Cortex of kidney (tissue), 1 donor: ENCODE measurements at places on chromosomes 11 and 22.

- no peak for DNase-seq
Measured at GRCh38 chr11:69887841-69888427, 68.7 kb upstream of the FGF3 start.

- DNase-seq = no peak
Measured at GRCh38 chr11:113105592-113105991, 144.4 kb downstream of the NCAM1 start.

- DNase-seq = no peak
Measured at GRCh38 chr11:113885897-113886296, 10.5 kb upstream of the USP28 start.

DNA sequence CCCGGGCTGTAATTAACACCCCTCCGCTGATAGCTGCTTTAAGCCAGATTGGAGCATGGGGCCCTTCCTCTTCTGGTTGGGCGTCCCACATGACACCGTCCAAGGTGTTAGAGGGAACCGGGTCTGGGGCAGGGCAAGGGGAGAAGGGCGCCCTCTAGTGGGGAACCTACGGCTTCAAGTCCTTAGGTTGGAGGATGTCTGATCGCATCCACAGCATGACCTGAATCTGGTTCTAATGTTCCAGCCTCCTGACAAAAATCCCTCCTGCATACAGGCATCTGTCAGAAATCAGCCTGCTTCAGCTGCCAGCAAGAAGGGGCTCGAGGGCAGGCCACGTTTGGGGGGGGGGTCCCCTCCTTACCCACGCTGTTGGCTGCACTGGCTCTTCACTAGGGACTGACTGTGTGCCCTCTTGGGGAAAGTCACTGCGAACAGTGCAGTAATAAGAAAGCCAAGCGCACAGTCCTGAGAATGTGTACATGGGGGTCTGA lies 94.2 kb upstream of the TBCEL start:
- no peak for DNase-seq

GRCh38 chr22:35590634-35591295 lies 26.4 kb downstream of the MB start:
- no peak for DNase-seq

DNA sequence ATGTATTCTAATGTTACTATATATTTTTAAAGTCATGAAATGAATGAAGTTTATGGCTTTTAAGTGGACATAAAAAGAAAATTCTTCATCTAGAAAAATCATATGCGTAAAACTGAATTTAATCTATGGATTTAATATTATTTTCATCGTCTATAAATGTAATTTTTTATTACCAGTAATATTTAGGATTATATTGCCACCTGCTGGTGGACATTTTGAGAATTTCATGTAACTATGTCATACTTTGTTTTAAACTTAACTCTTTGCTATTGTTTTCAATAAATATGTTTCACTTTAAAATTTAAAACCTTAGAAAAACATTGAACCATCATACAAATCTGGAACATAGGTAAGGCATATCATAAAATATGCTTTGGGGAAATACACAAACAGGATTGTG lies 66.5 kb upstream of the CEP126 start:
- no peak for DNase-seq

DNA sequence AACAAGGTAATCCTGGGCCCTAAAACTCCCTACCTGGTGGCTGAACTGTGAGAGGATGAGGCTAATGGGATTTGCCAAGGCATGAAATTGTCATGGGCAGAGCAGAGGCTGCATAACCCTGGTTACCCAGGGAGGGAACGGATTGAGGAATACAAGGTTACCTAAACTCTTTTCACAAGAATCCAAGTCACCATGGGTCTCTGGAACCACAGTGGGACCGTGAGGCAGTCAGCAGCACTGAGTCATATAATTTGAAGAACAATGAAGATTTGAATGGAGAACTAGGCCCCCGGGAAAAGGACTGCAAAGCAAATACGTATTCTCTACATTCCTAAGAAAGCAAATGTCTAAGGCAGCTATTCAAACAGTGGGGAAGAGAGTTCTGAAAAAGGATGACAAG lies 19.8 kb downstream of the CAT start:
- no peak for DNase-seq

- no peak for DNase-seq
Measured at GRCh38 chr11:70397336-70397982, 870 bp upstream of the CTTN start.

DNA sequence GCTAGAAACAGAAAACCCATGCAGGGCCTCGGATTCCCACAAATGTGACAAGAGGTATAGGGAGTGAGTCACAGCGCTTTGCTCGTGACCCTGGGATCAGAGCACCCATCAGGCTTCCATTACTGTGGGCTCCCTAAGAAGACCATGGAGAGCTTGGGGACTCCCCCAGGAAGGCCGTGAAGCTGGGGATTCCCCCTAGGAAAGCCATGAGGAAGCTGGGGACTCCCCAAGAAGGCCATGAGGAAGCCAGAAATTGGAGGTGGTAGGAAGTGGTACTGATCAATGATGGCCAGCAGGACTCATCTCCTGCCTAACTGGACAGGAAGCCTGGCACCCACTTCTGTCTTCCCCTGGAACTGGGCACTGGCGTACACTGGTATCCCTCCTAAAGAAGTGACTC lies 10.1 kb upstream of the DCPS start:
- DNase-seq = no peak

- no peak for DNase-seq
Measured at GRCh38 chr11:45884596-45885185, 760 bp upstream of the MAPK8IP1 start.

GRCh38 chr11:84261707-84262106 lies 975.5 kb upstream of the CCDC90B start:
- DNase-seq = no peak

DNA sequence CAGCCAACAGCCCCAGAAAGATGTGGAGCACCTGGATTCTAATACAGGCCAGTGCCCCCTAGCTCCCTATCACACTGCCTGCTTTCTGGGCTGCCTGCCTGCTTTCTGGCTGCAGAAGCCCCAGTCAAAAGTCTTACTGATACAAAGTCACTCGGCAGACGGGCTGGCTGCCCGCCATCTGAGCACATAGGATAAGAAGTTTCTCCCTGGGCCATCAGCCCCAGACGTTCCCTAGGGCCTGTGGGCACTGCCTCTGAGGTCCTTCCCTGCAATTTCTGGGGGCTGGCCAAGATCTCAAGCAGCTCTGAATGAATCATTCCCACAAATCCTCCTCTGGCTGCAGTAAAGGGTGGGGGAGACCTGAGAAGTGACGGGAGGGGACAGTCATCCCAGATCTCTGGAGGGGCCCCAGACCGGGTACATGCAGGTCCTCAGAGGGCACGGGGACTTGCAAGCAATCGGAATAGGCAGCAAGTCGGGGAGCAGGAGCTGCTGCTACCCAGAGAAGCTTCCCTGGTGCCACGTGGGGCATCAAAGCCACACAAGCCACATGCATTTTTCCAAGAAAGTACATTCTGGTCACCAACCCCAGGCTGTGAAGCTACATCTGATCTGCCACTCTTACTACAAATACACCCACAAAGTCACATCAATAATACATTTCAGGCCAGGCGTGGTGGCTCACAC lies 4.7 kb downstream of the TPST2 start:
- DNase-seq = no peak

DNA sequence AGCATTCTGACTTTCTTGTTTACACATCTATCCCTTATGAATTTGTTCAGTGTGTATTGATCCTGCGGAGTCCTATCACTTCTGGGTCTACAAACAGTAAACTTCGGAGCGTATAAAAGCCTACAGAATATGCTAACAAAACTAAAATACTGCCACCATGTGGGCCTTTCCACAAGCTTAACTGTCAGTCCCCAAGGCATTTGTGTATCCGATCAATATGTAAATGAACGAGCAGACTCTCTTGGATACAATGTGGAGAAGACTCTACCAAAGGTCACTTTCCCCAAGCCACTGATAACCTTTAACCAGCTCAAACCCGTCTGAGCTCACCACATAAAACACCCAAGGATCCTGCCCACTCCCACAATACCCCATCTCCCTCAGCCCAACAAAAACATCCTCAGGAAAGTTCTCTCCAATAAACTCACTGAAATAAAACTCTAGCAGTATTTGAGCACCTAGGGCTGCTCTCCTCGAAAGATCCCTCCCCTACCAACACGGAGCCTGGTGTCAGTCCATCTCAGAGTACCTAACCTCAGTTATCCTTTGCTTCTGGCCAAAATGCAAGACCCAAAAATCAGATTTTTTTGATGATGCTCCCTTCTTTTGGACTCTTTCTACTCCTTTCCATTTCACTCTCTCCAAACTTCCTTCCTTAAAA lies 17.8 kb downstream of the ADA2 start:
- DNase-seq = no peak

DNA sequence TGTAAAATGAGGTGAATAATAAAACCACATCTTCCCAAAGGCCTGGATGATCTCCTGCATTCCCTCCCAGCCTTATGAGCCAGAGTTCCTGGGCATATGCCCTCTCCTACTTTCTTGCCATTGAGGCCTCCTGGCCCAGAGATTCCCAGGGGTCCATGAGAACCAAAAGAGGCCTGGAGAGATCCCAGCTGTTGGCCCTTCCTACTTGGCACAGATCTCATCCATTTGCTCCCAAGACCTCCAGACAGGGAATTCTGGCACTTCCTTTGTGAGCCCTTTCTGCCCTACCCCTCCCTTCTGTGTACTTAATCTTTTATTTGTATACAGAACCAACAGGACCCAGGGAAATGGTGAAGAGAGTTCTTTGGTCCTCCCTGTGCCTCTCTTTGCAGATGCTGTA lies 21.4 kb downstream of the POU2F3 start:
- DNase-seq = no peak

GRCh38 chr11:95257456-95257971 lies 26.5 kb upstream of the SESN3 start:
- DNase-seq = no peak

DNA sequence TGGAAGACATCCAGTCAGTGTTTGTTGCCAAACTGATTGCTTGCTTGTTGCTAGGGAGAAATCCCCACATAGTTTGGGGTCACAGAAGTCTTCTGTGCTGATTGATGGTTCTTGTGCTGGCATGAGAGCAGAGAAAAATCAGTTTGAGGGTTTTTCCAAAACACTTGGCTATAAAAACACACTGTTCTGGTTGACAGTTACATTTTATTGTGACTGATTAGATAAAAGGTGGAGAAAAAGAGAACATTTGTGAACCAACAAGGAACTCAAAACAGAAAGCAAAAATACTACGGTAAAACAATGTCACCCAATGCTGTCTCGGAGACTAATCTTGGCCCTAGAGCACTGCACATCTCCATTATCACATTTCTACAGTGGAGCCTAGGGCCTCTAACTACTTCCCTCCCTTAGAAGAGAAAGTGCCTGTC lies 14.4 kb upstream of the EIF4G2 start:
- no peak for DNase-seq
